ENCODE measurements at places on chromosomes 6 and 20. TPM values are rescaled to one million over a fixed set of nuclear protein-coding genes. Genes with fewer than 3 reads are reported as not detected.

Gene BTNL2
- not detected for total RNA-seq

Gene MICB
- total RNA-seq, result 4.0 TPM

Gene VARS2
- 19.2 TPM for total RNA-seq

GRCh38 chr6:106135911-106136571, 49.9 kb downstream of the PRDM1 start:
- no peak for DNase-seq

- no peak for DNase-seq
These were observed 10.2 kb downstream of the PGBD1 start for GRCh38 chr6:28291573-28291972.

GRCh38 chr20:59733351-59733750, 129.0 kb downstream of the PHACTR3 start:
- no peak for DNase-seq

DNA sequence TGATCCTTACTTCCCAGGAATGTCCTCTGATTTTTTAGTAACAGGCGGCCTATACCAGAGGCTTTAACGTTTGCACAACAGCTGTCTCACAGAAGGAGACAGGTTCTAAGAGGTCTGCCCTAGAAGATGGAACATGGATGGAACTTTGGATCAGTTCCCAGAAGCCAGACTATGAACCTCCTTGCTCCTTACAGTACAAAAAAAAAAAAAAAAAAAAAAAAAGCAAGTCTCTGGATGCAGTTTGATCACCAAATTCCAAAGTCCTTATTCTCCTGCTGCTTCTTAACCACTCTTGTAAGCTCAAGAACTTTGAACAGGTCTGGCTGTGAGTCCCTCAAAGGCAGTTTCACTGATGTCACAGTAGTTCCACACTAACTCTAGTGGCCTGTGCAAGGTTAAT, 2.0 kb upstream of the TRMT11 start:
- DNase-seq, result no peak

GRCh38 chr6:2157441-2158127, 87.8 kb downstream of the GMDS start:
- no peak for DNase-seq

- no peak for DNase-seq
These were observed 88.3 kb upstream of the SLC22A23 start for GRCh38 chr6:3545156-3545555.

Gene RUNX2
- 2.7 TPM for total RNA-seq

DNA sequence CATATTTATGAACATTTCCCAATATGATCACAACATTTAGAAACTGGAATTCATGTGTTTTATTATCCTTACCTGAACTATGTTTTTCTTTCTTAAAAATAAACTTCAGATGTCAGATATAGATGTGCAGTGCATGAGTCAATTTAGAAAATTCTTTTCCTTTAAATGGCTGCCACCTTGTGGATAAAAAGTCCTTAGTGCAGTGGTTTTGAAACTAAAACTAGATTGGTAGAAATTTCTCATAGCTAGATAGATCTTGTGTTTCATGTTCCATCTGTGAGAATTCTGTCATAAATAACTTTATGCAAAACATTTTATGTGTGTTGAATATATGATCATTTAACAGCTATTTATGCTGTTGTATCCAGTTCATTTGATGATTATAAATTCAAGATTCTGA, 134.9 kb downstream of the KLHL32 start:
- no peak for DNase-seq

Gene RWDD2A
- total RNA-seq, result 3.7 TPM

Gene PSMA7
- 380 TPM for total RNA-seq

DNA sequence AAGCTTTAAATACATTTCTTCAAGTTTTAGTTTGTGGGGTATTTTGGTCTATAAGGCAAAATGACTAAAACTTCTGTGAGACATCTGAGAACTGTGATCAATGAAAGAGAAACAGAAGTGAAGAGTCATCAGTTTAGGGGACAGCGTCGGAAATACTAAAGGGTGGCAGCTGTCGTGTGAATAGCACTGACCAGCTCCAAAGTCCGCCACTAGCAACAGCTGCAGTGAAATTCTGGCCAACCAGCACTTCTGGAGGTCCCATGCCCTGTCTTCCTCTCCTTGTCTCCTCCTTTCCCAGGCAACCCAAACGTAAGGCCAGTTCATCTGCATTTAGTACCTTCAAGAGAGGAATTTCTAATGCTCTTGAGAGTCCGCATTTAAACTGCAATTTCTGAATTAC, 87.5 kb downstream of the DACT2 start:
- DNase-seq, result no peak

DNA sequence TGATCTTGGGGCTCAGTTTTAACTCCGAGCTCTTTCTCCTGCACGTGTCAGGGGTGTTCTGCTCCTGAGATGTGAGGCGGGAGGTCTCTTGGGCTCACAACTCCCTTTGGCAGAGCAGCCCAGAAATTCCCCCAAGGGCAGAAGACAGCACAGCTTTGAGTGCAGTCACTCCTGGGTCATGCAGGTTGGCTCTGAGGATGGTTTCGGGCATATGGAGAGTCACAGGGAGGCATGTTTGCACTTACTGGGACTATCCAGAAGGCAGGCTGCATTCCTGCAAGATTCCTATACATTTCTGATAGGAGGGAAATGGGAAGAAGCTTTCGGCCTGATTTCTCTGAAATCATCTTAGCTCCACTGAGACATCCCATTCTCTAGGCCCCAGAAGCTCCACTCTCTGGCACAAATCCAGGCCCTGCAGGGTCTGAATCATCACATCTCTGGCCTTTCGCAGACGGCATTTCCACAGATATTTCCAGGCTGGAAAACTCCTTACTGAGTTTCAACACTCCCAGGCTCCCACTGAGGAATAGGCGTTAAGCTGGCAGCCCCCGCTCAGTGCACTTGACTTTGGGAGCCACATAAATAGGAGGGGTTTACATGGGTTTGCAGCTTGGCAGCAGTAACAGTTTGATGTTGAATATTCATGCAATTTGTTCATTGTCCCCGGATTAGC, 39.7 kb downstream of the AGPAT4 start:
- no peak for DNase-seq

Gene PLTP
- total RNA-seq, result 100.0 TPM

- DNase-seq, result no peak
These were observed 36.7 kb downstream of the STX11 start for GRCh38 chr6:144186817-144187625.

- DNase-seq, result no peak
These were observed 15.1 kb downstream of the PTPRA start for GRCh38 chr20:2888224-2888955.

Gene EPB41L1
- 37.0 TPM for total RNA-seq

DNA sequence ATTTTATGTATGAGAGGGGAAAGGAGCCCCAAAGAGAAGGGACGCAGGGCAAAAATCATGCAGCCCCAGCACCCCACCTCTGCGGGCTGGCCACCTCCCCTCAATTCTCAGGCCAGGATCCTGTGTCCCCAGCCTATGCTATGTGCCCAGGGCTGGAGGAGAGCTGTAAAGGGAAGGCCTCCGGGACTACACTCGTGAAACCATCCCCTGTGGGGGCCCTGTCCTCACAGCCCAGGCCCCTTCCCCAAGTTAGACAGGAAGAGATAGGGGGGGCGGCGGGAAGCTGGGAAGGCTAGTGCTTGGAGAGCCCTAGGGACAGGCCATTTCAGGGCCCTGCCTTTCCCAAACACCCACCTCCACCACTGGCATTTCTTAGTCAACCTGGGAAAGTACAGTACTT, 1.4 kb upstream of the COL11A2 start:
- DNase-seq, result no peak

GRCh38 chr6:35046862-35047261, 94.3 kb downstream of the TCP11 start:
- DNase-seq, result no peak

GRCh38 chr20:36644706-36645095, 1.3 kb downstream of the SLA2 start:
- no peak for DNase-seq

DNA sequence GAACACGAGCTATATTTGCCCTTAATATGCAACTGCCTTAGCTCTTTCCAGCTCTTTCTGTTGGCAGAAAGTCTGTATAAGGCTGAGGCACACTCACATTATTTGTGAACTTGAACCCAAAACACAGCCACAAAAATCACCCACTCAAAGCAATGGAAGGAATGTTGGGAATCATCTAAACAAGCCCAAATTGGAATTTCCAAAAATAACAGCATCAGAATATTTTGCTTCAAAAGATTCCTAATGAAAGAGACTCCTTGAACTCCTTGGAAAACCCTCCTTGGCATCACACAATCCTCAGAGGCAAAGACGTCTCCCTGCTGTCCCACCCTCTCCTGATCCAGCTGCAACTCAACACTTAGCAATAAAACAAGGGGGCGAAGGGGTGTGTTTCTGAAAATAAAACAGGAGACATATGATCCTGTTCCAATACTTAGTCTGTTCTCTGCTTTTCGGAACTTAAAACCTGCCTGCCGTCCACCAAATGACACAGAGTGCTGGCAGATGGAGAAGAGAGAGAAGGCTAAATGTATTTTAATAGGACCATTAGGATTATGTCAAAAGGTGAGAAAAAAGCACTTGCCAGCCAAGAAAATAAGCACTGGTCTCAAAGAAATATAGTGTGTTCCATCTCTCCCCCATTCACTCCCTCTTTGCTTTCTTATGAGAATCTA, 320.7 kb upstream of the JARID2 start:
- DNase-seq, result no peak

Gene CST2
- total RNA-seq, result not detected

- DNase-seq, result no peak
These were observed 5.5 kb downstream of the ADRM1 start for GRCh38 chr20:62308102-62308822.

- DNase-seq, result no peak
These were observed at the start of gene CST7 for GRCh38 chr20:24948939-24949679. CST7 (plus strand) TSS chr20:24949269; CDS start chr20:24949506, 237 bp downstream.

Gene UCKL1
- 36.3 TPM for total RNA-seq

Gene STK4
- 35.3 TPM for total RNA-seq

GRCh38 chr6:32972353-32973143, 4.2 kb downstream of the BRD2 start:
- DNase-seq, result no peak

Gene CD93
- total RNA-seq, result 64.9 TPM

Gene JPH2
- total RNA-seq, result 16.4 TPM

DNA sequence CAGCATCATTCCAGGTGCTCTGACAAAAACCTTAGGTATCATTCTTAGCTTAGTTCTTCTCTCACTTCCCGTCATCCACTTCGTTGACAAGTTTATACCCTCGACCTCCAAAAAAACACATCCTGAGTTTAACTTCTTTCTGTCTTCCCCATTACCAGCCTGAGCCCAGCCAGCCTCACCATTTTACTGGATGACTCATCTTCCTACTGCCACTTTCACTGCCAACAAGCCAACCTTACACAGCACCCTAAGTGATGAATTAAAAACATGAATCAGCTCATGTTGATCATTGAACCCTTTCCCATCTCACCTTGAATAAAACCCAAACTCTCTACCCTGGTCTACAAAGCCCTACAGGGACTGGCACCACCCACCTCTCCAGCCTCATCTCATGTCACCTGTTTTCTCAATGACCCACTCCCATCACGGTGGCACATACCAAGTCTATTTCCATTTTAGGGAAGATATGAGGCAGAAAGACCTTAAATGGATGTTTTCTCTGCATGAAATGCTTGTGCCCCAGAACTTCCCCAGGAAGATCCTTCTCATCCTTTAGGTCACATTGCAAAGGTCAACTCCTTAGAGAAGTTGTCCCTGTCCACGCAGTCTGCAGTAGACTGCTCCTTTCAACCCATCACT, 9.9 kb upstream of the UST start:
- no peak for DNase-seq

- DNase-seq, result no peak
These were observed 777.6 kb upstream of the HS3ST5 start for GRCh38 chr6:115120391-115120790.

- no peak for DNase-seq
These were observed 1.9 kb downstream of the FAM135A start for GRCh38 chr6:70415247-70415646.

- no peak for DNase-seq
These were observed 56.0 kb downstream of the RAMACL start for GRCh38 chr6:166530211-166531095.

Gene GUCA1A
- total RNA-seq, result not detected
